Cortex of kidney (tissue), 1 donor: ENCODE measurements at places on chromosomes 2 and 18.

DNA sequence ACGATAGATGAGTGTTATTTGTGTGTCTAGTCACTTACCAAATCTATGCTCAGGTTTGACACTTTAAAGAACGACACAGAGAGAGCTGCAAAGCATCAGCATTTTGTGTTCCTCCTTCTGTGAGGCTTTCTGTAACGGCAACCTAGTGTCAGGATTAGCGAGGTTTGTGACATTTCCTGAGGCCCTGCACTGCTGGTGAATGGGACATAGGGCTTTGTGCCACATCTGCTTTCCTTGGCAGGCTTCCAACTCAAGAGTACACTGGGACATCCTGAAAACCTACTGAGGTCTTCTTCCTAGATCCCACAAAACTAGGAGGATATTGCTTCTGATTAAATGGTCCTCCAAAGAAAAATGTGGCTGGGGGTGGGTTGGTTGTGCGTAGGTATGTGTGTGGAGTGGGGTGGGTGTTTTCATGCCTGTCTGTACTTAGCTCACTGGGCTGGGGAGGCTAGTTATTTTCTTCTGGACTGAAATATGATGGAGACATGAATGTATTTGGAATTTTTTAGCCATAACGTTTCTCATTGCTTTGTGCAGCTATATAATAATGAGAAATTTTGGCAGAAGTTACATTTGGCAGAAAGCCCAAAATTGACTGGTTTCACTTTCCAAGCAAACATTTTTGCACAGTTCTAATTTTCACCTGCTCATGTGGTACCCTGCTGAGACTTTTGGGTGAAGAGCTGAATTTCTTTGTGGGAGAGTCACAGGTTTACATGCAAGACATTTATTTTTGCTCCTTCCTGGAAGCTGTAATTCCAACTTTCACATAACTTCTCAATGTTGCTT, 308.4 kb downstream of the XIRP2 start:
- no peak for DNase-seq

GRCh38 chr2:99406137-99406536, 68.9 kb downstream of the EIF5B start:
- DNase-seq, result no peak

DNA sequence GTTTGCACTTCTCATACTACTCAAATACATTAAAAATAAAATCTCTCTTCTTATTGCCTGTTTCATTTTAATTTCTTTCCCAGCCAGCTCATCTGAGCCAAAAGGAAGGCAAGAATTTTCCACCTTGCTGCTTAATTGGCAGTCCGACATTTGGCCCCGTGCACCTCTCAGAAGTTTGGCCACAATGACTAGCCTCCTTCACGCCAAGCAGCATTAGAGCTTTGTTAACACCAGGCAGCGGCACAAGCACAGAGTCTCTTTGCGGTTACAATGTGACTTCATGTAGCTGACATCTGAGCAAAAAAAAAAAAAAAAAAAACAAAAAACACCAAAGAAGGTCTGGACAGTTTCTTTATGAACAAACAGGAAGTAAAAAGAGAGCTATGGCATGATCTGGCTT, 248.9 kb downstream of the OSR1 start:
- DNase-seq, result no peak

DNA sequence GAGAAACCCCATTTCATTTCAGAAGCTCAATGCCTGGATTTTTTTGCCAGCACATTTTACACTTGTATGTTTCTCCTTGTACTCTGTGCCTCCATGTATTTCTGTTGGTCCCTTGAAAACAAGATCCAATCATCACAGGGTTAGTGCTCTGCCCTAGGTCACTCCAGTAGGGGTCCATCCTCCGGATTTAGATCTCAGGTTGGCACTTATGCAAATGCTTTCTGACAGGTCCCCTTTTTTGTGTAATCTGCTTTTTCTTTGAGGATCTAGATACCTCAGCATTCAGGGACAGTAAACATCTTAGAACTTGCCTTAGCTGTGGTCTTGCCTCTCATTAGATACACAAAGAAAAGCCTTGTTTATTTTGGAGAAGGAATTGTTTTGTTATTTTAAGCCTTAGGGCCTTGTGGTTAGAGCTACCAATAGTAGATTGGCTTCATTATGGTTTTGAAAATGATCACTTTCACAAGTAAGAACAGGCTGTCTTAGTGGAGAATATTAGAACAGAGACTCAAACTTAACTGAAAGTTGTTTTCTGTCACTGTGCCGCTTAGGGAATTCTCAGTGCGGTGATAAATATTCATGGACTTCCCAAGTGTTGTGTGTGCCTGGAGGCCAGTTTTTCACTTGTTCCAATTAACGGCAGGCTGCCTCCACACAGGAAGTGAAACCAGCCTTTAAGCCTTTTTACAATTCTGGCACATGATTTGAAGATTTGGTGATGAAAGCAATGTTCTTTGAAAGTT, 7.8 kb downstream of the MERTK start:
- no peak for DNase-seq

GRCh38 chr2:62660582-62661262, 44.8 kb upstream of the EHBP1 start:
- no peak for DNase-seq

DNA sequence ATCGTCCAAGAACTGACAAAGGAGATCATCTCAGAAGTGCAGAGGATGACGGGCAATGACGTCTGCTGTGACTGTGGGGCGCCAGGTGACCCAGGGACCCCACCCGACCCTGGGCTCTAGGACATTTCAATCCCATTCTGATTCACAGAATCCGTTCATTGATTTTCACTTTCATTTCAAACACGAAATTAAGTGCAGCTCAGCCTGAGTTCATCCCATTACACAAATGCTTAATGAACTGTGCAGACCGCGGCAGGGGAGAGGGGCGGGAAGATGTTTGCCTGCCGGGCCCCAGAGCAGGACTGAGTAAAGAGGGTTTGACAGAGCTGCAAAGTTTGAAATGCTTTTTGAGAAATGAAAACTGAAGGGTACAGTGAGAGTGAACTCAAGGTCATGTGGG, 67.1 kb downstream of the ITGB1BP1 start:
- no peak for DNase-seq

- no peak for DNase-seq
Measured at GRCh38 chr2:25349397-25349796, 7.7 kb upstream of the DNMT3A start.

DNA sequence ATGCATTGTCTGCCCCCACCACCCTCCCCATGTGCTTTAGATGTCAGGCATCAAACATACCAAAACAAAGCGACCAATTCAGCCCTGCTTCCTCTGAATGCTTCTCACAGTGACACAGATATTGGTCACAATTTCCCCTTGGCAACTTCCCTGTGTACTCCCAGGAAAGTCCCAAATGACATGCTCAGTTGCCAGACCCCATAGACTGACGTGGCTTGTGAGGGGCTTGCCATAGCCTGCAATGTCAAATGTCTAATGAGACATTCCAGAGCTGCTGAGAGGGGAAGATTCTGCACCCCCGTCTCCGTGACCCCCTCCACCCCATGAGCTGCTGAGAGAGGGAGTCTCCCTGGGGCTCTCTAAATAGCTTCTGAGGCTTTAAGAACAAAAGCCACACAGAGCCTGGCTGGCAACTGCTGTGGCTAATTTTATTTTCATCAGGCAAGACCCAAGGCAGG, 47.3 kb downstream of the RFTN2 start:
- no peak for DNase-seq

DNA sequence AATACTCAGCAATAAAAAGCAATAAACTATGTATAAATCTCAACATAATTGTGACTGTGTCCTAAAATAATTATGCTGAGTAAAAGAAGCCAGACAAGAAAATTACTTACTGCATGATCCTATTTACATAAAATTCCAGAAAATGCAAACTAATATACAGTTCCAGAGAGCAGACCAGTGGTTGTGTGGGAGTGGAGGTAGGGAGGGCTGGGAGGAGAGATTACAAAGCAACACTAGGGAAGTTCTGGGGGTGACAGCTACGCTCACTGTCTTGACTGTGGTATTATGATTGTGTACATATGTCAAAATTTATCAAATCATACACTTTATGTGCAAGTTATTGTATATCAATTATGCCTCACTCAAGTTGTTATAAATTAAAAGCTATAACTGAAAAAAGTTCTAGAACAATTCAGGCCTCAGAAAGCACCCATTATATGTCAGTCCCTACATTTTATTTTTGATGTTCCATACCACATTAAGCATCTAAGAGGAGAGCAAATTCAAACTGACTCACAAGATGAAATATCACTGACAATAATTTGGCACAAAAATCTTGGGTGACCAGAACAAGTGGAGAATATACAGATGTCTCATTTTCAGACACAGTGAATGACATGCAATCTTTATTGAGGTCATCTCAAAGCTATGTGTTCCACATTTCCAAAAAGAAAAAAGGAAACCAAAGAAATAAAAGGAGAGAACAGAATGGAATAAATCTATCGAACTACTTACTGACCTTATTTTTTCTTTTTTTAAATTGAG, 85.1 kb downstream of the ANTXR1 start:
- no peak for DNase-seq

DNA sequence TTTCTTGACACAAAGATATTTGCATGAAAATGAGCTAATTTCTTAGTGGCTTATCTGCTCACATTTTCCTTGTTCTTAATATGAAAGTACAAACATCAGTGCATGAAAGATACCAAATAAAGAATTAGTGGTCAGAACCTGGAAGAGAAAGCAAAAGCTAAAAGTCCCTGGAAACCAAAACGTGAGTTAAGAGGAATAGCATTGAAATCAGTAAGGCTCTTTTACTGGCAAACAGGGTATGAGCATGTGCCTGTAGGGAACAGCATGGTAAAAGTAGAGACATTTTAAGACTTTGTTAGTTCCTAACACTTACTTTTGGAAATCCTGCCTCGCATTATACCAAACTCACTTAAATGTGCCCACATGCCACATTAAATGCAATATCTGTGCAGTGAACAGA, 31.9 kb upstream of the CWC22 start:
- DNase-seq, result no peak

- DNase-seq, result no peak
Measured at GRCh38 chr2:121819846-121820245, 64.4 kb downstream of the TSN start.

DNA sequence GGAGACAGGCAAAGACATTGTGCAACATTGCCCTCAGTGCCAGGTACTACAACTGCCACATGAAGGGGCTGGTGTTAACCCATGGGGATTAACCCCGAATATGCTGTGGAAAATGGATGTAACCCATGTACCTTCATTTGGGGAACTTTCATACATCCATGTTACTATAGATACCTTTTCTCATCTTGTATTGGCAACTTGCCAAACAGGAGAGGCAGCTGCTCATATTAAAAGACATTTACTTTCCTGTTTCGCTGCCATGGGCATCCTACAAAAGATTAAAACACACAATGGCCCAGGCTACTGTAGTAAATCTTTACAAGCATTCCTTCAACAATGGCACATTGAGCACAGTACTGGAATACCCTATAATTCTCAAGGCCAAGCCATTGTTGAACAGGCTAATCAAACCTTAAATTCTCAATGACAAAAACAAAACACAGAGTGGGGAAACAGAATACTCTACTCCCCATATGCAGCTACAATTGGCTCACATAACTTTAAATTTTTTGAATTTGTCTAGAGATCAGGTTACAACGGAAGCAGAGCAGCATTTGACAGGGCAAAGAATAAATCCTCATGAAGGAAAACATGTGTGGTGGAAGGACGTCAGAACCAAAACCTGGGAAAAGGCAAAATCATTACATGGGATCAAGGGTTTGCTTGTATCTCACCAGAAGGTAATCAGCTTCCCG, 1723.5 kb upstream of the LRRTM1 start:
- DNase-seq, result no peak

GRCh38 chr2:118565786-118566540, 281.5 kb downstream of the EN1 start:
- no peak for DNase-seq

- DNase-seq, result no peak
Measured at GRCh38 chr2:177460973-177461585, 68.5 kb downstream of the AGPS start.

- no peak for DNase-seq
Measured at GRCh38 chr2:214156971-214157370, 253.9 kb upstream of the VWC2L start.

GRCh38 chr2:201969938-201970785, 63.5 kb upstream of the FZD7 start:
- no peak for DNase-seq

GRCh38 chr2:42142547-42143184, 26.5 kb upstream of the EML4 start:
- DNase-seq, result no peak

DNA sequence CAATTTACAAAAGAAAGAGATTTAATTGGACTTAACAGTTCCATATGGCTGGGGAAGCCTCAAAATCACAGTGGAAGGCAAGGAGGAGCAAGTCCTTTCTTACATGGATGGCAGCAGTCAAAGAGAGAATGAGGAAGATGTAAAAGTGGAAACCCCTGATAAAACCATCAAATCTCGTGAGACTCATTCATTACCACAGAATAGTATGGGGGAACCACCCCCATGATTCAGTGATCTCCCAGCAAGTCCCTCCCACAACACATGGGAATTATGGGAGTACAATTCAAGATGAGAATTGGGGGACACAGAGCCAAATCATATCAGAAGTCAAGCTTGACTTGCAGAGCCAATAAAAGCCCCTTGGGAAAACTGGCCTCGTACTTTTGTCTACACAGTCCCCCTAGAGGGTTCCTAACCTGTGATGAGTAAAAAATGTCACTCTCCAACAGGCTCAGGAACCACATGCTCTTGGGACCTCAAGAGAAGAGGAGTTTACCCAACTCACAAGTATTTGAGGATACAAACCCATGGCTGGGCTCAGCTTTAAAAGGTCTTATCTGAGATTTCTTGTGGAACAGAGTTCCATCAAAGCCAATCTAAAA, 11.2 kb upstream of the INPP4A start:
- no peak for DNase-seq

- DNase-seq, result no peak
Measured at GRCh38 chr18:34787931-34788532, 77.9 kb downstream of the DTNA start.

DNA sequence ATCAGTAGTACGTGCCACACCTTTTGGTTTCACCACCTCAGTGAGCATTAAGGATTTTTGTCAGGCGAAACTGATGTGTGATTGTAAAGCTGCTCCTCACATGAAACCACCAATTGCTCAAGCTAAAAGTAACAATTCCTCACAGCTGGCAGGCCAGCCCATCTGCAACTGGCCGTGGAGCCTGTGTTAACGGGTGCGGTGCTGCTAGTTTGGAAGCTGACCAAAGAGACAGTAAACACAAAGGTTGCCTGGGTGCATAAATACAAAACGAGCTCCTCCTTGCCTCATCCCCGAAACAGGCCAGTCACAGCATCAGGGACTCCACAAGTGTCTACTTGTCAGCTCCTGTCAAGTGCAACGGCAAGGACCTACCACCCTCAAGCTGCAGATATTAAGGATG, 32.0 kb downstream of the LGALSL start:
- DNase-seq, result no peak

GRCh38 chr2:74763962-74764428, 69.9 kb upstream of the HK2 start:
- DNase-seq, result no peak

- no peak for DNase-seq
Measured at GRCh38 chr2:168116448-168116847, 130.9 kb downstream of the STK39 start.

DNA sequence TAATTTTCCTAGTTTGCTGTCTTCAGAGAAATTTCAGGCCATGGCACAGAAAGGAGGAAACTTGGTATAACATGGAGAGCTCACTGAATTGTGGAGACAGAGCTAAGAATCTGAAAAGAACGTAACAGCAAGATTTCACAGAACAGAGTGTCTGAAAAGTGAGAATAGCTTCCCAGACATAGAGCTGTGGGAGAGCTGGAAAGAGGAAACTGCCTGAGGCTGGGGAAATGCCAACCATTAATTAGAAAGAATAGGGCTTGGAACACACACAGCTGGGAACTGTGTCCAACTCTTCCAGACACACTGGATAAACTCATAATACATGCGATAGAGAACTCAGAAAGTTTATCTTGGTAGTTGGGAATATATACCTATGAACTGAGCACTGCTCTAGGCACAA, 51.6 kb upstream of the KYNU start:
- no peak for DNase-seq
